ENCODE measurements at places on chromosomes 4 and X.

DNA sequence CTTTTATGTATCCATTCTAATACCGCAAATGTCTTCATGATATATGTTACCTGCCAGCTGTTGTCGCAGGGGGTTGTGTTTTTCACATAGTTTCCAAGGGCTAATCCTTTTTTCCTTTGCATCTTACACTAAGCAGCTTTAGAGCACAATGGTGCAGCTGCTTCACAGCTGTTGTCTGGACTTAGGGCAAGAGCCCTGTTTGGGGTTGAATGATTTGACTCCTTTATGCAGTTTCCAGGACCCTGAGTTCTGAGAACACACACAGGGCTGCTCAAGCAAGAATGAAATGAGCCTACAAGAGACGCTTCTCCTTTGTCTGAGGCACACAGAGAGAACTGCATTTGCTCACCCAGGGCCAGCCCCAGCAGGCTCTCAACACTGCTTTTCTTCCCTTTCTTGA lies 20.2 kb downstream of the CCNG2 start:
- DNase-seq, result no peak

- no peak for DNase-seq
Observed at GRCh38 chrX:1442016-1442665, 10.6 kb downstream of the ASMTL start.

DNA sequence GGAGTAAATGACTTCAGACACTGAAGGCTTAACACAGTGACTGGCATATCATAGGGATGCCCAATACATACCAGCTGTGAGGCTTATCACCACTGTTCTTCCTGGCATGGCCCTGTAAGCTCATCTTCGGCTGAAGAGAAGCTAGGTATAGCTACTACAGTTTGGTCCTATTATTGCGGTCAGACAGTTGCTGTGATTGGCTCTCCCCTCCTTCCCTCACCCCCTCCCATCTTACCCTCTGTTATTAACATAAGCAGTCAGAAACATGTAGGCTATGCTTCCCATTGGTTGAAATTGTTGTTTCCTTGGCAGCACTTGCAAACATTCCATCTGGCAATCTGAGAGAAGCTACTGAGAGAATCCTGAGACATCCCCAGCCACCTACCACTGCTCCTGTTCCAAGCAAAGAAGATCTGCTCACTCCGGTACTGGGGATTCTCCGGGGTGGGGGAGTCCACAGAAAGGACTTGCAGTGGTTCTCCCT lies at the start of gene AKAP14:
Gene AKAP14, plus strand, starts transcription at position 51 of the 484 bp plus-strand sequence. CDS start 7,331 bp downstream, outside the sequence.
- no peak for DNase-seq

DNA sequence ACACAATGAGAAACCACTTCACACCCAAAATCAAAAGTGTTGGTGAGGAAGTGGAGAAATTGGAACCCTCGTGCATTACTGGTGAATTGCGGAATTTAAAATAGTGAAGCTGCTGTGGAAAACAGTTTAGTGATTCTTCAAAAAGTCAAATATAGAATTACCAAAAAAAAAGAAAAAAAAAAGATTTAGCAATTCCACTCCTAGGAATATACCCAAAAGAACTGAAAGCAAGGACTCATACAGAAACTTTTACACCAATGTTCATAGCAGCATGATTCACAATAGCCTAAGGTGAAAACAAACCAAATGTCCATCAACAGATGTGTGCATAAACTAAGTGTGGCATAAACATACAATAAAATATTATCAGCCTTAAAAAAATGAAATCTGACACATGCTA lies 364.3 kb upstream of the FAM241A start:
- no peak for DNase-seq

DNA sequence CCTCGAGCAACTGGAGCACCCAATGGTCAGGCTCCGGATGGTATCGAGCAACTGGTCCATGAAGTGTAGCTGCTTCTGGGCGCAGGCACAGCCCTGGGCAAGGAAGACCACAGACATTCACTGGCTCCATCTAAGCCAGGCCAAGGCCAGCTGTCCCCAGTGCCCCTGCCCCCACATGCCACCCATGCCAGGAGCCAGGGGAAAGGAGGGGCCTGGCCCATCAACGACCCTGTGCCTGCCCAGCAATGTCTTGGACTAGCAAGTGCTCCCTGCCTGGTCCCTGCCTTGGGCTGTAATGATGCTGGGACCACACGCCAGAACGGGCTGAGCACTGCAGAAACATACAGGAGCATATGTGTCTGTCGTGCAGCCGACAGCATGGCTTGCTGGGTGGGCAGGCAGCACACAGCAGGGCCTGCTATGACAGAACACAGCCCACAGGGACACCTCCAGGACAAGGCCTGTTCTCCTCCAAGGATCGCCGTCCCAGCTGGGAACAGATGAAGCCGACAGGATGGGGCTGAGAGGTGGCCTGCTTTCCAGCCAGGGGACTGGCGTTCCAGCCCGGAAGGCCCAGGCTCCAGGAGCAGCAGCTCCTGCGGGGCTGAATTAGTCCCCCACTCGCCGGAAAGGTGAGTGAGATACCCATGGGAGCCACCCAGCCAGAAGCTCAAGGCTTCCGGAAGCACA lies 11.4 kb upstream of the TREX2 start:
- DNase-seq, result no peak

GRCh38 chr4:144507311-144508101 lies 138.4 kb upstream of the HHIP start:
- DNase-seq, result no peak

GRCh38 chr4:80045786-80046185 lies 27.2 kb downstream of the ANTXR2 start:
- DNase-seq, result no peak

DNA sequence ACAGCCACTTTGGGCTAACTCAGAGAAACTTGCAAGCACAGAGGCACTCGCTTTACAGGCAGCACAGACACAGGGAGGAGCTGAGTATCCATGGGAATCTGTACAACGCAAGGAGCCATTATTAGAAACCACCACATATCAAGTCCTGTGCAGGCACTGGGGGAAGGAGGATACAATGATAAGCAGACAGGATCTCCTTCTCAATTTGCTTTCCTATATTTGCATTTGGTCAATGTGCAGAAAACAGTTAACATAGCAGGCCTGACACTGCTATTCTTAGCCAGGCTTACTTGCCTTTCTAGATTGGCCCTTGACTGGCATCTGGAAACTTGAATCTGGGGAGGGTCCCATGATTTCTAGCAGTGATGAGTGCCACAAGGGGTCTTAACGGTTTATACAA lies 65.8 kb downstream of the TEC start:
- no peak for DNase-seq

DNA sequence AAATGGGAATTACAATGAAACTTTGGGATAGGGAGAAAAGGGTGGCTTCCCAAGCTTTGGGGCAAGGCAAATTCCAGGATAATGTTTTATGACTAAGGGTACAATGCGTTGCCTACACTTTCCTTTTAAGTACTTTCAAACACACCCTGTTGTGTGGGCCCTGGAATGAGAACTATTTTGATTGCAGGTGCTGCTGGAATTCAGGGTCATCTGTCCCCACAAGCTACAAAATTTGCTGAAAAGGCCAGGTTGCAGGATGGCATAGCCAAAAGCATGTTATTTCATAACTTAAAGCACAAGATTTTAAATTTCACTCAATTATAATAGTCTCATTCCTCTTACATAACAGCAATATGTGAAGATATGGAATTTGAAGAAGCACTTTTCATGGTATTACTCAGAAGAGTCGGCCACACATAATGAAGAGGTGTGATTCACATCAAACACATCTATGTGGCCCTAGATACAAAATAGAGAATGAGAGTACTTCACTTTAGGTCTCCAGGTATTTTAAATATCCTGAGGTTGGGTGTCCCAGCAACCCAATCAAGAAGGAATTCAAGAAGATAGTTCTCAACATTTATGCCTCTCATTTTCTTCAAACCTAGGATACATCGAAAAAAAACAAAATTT lies 89.3 kb downstream of the APBB2 start:
- DNase-seq, result no peak

DNA sequence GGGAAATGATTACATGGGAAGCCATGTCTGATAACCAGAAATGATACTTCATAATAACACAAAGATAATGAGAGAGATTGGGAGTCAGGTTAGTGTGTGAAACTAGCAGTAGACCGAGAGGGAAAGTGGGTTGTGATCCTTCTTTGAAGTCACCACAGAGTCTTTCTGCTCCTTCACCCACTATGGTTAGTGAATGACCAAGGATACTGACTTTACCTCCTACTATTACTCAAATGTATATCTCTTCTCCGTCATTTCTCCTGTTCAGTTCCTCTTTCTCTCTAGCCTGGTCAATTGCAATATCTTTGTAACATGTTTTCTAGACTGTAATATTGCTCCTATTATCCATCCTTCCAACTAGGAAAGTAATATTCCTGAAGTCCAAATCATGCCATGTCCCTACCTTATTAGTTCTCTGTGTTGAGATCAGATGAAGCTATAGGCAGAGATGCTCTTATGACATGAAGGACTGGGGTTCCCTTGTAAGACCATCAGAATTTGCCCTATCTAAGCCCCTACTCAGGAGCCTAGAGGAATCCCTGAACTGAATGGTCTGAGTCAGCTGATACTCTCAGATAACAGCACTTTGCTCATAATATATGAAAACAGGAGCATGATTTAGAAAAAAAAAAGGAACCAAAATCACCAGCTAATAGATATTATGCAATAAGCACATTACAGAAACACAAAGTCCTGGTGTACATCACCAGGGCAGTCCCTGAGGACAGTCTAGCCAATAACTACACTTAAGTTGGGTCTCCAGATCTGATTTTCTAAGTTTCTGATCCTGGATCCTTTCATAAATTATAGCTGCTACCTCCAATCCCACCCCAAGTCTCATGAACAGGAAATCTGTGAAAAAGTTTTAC lies 81.2 kb downstream of the SHROOM3 start:
- DNase-seq, result no peak

DNA sequence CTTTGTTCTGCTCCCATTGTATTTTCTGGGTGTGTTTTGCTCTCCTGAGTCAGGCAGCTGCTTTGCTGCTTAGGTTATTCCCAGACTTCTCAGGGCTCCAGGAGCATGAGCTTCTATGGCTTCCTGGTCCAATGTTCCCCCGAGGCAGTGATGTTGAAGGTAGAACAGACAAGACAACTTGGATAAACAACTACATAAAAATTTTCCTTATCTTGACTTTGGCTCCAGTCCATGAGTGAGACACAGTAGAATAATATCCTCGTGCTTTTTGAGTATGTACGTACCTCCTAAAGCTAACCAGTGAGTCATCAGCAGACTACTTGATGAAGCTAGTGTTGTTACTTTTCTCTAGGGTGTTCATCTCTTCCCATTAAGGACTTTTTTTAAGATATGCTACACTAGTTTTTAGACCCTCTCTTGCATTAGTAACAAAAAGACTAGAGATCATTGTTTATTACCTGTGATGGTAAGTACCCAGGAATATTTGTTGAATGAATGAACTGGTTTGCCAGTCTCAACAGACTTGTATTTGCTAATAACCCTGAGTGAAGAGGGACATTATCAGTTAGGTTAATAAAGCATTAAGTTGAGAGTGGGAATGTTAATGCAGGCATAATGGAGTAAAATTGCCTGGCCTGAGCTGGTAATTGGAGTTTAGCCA lies 131.9 kb downstream of the FHIP1A start:
- no peak for DNase-seq

GRCh38 chr4:180665994-180666824 lies 1577.0 kb upstream of the TENM3 start:
- no peak for DNase-seq

DNA sequence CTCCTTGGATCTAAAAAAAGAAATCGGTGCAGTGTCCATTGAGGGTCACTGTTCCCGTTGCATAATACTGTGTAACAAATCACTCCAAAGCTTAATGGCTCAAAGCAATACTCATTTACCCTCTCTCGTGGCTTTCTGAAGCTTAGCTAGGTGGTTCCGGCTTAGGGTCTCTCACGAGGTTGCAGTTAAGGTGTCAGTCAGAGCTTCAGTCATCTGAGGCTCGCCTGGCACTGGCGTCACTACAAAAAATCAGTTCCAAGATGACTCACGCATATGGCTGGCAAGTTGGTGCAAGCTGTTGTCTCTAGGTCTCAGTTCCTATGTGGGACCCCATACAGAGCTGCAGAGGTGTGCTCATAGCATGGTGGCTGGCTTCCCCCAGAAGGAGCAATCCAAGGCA lies 91.0 kb downstream of the BEND2 start:
- no peak for DNase-seq

DNA sequence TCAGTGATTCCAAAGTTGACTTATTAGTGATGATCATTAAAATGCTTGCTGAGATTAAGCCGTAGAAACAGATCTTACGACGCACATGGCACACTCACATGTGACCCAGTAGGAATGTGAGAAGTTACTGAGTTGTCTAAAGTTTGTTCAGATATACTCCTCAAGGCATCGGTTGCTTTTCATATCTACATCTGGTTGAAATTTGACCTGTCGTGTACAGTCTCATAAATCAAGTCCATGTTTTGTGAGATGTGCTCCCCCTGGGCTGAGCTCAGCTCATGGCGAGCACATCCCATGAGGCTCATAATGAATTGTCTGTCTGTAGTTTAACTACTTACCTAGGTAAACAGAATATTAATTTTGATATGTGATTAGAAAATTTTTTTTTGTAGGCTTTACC lies 67.0 kb downstream of the TNIP2 start:
- DNase-seq, result no peak
